ENCODE measurements at places on chromosomes 12 and 14. TPM values are rescaled to one million over a fixed set of nuclear protein-coding genes. Genes with fewer than 3 reads are reported as not detected.

VRTN gene
- not detected for total RNA-seq

DNA sequence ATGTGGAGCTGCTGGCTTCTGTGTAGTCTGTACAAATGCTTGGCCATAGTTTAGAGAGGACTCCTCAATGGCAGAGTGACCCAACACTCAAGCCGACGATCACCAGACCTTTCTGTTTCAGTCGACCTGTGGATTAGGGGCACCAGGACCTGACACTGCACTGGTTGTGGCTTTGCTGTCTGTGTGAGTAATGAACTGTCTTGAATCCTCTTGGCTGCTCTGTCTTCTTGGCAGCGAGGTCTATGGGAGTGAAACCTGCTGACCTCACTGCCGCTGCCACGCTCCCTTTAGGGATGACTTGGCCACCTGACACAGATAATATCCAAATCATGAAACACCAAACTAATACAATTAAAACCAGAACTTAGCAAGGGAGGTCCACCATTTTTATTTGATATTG lies 83.5 kb upstream of the C14orf180 start:
- DNase-seq: no peak

- no peak for DNase-seq
These were observed 79.1 kb upstream of the LMO3 start for GRCh38 chr12:16685107-16685506.

C1R gene
- 1.4 TPM for total RNA-seq

RFX4 gene
- not detected for total RNA-seq

CLEC4D gene
- total RNA-seq: not detected

GRCh38 chr14:48890333-48890732 lies 695.8 kb downstream of the RPS29 start:
- DNase-seq: no peak

GRCh38 chr14:81400852-81401251 lies 728 bp upstream of the STON2 start:
- peak; percentile 32 for DNase-seq

GRCh38 chr12:25997201-25997963 lies 38.9 kb downstream of the RASSF8 start:
- no peak for DNase-seq

ADCY4 gene
- total RNA-seq: 2.4 TPM

DNA sequence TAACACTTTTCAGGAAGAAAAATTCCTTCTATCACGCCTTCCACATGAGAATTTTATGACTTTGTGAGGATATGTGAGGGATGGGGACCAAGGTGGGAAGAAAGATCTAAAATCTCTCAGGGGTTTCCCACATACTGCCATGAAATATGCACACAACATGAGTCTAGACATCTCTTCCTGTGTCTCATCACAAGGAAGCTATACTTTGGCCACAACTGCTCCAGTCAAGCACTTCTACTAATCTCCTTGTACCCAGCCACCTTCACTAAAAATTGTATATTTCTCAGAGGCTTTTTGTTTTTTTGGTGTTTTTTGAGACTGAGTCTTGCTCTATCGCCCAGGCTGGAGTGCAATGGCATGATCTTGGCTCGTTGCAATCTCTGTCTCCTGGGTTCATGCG lies 3.2 kb downstream of the OSBPL8 start:
- DNase-seq: no peak

DNA sequence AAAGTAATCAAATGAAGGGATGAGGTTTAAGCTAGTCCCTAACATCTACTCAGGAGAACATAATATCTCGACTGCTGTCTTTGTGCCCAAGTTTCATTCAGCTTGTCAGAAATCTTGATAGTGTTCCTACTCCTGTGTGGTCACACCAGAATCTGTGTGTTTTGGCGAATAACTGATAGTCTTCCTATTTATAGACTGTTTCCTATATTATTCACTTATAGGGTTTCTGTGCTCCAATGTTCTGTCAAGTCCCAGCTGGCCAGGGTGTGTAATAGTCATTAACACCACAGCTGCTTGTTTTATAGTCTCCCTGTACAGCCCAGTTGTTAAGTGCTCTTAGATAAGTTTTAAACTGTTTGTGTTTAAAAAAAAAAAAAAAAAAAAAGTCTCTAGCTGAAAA lies 45.9 kb downstream of the GPR135 start:
- DNase-seq: no peak

GRCh38 chr12:129696926-129697325 lies 206.9 kb downstream of the TMEM132D start:
- DNase-seq: no peak

DNA sequence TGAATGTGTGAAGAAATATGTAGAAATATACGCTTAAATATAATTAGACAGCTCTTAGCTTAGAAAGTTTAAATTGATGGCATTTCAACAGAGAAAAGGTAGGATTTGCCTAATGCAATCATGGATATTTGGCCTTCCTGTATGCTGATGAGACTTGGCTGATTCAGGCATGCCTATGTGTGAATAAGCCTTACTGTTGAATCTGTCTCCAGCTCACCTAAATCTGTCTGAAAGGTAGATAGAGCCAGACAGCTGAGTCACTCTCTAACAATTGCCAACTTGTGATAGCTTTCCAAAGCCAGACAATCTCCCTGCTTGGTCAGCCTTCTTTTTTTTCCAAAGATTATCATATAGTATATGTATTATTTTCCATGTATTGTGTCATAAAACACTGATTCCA lies 92.8 kb upstream of the FLRT2 start:
- DNase-seq: no peak

DNM1L gene
- total RNA-seq: 54.4 TPM

GRCh38 chr12:123280971-123281370 lies 9.3 kb upstream of the CDK2AP1 start:
- DNase-seq: no peak

GRCh38 chr12:19641235-19642080 lies 202.2 kb downstream of the AEBP2 start:
- DNase-seq: no peak

KLRK1 gene
- 0.50 TPM for total RNA-seq

INSM2 gene
- total RNA-seq: not detected

FAIM2 gene
- 0.17 TPM for total RNA-seq

CCDC175 gene
- total RNA-seq: not detected

SMCO2 gene
- 0.19 TPM for total RNA-seq

DNA sequence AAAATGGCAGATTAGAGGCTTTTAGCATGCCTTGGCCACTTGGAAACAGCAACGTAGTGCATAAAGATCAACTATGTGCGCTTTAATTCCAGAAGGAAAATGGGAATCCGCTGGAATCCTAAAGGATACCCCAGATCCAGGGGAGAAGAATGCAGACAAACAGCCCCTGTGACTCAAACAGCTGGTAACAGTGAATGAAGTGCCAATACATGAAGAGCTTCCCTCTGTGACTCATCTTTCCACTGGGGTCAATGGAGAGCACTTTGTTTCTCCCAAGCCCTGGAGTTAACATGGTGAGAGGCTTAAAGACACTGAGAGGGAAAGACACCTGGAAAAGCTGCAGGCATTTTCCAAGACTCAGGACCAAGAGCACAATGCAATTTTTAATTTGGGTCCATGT lies 263.1 kb downstream of the CEP128 start:
- DNase-seq: no peak

- peak; percentile 8 for DNase-seq
These were observed 243.8 kb upstream of the PWP1 start for GRCh38 chr12:107441665-107442300.

GRCh38 chr12:46555406-46555852 lies 182.9 kb upstream of the SLC38A2 start:
- DNase-seq: no peak

NRXN3 gene
- not detected for total RNA-seq

DNA sequence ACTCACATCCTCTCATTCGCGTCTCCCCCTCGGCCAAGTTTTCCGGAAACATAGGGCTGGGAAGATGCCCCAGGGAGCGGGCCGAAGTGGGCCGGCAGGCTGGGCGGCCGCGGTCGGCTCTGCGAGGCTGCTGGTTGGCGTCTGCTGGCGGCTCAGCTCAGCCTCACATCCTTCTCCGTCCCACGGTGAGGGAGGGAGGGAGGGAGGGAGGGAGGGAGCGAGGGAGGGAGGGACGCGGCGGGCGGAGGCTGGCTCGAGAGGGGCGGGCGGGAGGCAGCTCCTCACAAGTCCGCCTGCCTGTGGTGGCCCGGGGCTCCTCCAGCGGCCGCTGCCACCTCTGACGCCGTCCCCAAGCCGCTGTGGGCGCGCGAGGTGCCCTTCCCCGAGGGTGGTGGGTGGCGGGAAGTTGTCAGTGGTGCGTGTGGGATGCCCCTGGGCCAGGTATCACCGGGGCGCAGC lies 93.8 kb downstream of the RFLNA start:
- peak; percentile 54 for DNase-seq

DNA sequence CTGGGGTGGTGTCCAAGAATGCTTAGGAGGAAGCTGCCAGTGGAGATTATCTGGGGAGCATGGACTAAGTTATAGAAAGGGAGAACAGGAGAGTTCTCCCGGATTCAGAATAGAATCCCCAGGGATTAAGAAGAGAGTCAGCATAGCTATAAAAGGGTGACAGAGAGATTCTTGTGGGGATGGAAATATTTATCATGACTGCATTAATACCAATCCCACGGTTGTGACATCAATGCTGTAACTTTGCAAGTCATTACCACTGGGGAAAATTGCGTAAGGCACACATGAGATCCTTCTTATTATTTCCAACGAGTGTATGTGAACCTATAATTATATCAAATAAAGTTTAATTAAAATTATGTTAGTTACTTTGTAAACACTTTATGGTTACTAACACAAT lies 447.9 kb upstream of the TMEM132C start:
- no peak for DNase-seq

GLIPR1L2 gene
- total RNA-seq: 0.35 TPM

DNA sequence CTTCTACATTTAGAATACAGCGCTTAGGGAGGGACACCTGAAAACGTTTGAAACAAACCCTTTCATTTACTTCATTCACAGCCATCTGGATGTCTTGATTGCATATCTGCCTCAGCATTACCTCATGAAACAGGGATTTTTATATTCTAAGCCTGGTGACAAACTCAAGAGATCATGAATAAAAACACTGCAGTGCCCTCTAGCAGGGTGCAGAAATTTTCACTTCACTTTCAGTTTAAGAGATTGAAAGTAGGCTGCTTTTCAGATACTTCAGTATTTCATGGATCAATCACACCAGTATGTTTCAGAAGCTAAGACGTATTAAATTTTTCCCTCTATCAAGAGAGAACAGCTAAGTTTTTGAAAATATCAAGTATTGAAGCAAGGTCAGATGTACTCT lies 467.8 kb downstream of the MDGA2 start:
- no peak for DNase-seq

DNA sequence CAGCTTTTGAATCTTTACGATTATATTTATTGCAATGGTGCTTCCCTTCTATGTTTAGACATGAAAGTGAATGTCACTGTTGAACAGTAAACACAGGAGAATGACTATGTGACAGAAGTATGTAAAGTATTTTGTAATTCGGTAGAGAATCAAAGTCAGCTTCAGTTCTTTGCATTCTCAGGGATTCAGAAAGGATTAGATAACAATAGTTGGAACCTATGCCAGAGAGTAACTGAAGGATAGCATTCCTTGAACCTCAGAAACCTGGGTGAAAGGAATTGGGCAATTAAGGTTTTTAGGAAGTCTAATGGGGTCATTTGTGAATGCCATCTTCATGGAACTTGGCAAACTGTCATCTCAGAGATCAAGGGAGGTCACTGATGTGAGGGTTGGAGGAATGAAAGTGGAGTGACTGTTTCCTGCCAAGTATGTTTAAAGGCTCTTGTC lies 305.3 kb upstream of the DDHD1 start:
- no peak for DNase-seq

- no peak for DNase-seq
These were observed 19.5 kb upstream of the CRACR2A start for GRCh38 chr12:3772380-3772779.

CD69 gene
- total RNA-seq: 153 TPM

RCOR1 gene
- total RNA-seq: 11.9 TPM

DACT1 gene
- total RNA-seq: 4.0 TPM

GRCh38 chr14:37587131-37587803 lies 7.8 kb downstream of the FOXA1 start:
- DNase-seq: no peak

DNA sequence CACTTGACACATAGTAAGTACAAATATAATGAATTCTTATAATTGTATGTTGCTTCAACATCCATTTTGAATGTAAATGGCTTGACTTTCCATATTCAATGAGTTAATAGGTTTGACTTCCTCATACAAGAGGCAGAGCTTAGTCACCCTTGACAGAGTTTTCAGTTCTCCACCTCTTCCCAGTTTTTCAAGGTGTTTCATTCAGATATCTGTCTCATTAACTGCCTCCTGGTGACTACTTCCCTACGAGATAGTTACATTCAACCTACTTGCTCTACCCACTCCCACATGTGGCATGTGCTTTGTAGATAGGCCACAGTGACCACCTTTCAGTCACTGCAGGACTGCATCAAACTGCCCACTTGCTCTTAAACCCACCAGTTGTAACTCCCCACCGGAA lies 60.0 kb downstream of the MYF5 start:
- no peak for DNase-seq
